ENCODE measurements at places on chromosomes 1 and 21.
A peak's percentile ranks its signal among the peaks of the same experiment; 100 is the strongest.

- DNase-seq = no peak
These were observed 19.9 kb downstream of the LCE3E start for GRCh38 chr1:152546704-152547103.

- DNase-seq = no peak
These were observed 102.3 kb downstream of the DTL start for GRCh38 chr1:212137854-212138253.

DNA sequence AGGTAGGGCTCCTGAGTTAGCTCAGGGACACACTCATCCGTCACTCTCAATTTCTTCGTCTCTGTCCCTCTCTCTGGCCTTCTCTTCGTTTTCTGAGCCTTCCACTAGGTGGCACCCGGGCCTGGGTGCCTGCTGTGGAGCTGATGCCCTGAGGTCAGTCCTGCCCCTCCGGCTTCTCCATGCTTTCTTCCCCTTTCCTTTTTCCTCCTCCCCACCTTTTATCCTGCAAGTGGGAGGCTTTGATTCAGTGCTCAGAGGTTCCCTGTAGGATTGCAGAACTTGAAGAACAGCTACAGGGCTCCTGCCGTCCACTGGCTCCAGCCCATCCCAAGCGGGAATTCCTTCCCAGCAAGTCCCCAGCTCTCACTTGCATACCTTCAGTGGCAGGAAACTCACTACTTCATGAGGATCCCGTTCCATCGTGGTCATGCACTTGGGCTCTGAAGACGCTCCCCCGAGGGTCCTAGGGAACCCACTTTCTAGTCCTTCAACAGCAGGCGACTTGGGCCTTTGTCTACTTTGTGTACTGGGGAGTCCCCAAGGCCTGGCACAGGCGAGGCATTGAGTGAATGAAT lies 45.6 kb downstream of the SRRM1 start:
- DNase-seq = peak; percentile 39

DNA sequence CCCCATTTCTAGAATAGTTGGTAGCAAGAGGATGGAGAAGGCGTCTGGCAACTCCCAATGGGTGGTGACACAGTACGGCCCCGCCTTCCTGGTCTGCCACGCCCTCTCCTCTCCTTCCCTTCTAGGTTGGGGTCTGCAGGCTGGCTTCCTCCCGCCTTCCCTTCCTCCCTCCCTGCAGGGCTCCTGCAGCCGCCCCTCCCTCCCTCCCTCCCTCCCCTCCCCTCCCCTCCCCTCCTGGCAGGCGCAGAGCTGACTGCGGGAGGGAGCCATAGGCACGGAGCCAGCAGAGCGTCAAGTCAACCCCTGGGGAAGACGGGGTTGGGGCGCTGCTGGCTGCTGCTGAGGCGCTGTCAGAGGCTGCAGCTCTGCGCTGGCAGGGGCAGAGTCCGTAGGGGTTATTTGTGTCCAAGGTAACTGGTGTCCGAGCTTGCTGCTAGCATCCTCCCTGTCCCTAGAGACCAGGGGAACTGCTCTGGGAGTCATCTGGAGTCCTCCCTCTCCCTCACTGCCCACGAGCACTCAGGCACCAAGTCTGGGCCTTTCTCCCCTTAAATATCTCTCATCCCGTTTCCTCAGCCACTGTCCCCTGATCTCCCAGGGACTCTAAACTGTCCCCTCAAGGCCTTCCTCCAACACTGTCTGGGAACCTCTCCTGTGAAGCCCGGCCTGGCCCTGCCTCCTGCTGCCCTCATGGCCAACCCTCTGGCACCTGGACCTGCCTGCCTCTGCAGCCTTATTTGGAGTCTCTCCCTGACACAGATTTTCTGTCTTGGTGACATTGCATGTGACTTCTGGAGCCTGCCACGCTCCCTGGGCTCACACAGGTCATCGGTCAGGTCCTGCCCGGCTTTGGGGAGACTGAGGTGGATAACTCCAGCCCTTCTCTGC lies 57.4 kb upstream of the ACOT11 start:
- no peak for DNase-seq

- peak; percentile 54 for DNase-seq
These were observed 18.6 kb downstream of the AZIN2 start for GRCh38 chr1:33099290-33100118.

DNA sequence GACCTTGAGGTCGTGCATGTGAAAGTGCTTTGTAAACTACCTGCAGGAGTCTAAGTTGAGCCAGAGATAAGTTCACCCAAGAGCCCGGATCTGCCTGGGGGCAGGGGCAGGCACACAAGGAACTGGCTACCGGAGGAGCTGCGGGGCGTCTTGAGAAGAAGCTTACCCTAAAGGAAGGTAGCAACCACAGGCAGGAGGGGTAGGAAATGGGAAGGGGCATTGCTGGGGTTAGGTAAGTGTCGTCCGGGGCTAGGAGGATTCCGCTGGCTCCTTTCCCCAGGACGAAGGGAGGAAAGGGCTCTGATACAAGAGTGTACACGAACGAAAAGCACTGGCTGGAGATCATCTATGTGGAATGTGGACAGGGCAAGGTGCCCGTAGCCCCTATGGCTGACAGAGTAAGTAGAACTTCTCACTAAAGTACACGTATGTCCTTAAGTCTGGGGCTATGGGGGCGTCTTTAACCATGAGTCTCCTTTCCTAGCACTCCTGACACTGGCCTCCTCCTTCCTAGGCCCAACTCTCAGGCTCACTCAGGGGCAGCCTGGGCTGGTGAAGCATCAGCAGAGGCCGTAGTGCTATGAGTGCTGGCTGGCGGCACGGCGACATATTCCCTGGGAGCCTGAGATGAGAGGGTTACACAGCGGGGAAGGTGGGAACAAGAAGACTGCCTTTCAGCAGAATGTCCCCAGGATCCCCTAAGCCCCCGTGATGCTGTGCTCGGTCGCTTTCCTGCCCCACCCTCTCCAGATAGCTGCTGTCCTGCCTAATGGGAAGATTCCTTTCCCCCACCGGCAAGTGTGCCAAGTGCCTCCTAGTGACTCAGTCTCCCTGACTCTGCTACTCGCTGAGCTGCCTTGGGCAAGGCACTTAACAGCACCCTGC lies 9.1 kb upstream of the GALNT2 start:
- DNase-seq = no peak

- no peak for DNase-seq
These were observed 264.5 kb downstream of the OLFM3 start for GRCh38 chr1:101732261-101732660.

DNA sequence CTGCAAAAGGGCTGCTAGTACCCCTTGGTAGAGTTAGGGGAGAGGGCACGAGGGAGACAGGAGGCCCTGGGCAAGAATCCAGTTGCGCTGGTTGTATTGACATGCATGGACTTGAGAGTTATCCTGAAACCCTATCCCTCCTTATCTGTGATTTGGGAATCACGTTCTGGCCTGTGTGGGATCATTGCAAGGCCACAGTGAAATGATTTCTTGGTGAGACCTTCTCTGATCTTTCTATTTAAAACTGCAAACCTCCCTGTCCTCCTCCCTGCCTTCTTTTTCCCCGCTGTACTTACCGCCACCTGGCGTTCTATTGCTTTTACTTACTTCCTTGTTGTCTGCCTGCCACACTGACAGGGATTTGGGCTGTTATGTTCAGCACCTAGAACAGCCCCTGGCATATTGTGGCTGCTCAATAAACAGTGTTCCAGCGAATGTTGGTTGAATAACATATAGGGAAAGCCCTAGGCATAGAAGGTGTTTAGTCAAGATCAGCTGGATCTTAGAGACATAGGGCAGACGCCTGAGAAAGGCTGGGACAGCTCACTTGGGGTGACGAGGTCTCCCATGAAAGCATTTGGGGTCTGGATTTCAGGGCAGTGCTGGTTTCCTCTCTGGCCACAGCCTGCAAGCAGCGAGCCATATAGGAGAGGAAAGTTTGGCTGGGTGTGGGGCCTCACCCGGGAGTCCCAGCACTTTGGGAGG lies 25.6 kb downstream of the ALPL start:
- no peak for DNase-seq

DNA sequence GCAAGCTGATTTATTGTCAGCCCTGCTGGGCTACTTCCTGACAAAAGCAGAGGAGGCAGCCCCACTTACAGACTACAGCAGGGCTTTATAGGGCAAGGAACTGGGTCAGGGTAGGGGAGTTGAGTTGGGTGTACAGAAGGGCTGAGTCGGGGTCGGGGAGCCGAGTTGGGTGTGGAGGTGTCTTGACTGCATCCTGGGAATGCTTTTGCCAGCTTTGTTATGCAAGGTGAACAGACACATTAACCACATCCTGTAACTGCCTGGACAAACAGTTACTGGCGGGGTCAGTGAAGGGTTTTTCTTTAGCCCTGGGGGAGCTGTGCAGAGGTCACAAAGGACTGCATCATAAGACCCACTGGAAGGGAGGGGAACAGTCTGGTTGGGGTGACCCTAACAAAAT lies 39.1 kb upstream of the GBP5 start:
- no peak for DNase-seq

DNA sequence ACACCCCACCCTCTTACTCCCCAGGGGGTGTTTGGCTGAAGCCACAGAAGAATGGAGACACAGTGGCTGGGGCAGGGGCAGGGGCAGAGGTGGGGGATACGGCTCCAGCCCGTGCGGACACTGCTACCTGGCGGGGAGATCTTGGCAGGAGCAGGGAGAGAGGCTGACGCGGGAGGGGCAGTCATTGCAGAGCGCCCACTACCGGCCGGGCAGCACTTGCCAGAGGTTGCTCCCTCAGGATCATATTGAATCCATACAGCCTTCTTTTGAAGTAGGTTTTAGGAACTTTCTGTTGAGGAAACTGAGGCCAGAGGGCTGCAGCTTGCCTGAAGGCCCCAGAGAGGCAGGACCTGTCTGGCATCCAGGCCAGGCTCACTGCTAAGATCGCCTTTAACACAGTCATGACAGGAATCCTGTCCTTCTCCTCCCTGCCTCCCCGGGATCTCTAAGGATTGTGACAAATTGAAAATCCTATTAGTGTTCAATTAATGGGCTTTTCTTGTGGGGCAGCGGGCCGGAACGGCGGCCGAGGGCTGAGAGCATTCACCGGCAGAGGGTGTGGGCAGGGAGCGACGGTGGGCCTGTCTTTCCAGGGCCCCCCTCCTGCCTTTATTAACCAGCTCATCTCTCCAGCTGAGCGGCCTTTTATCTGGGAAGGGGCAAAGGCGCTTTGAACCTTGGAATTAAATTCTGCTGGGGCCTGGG lies 65.5 kb upstream of the WNT4 start:
- no peak for DNase-seq

DNA sequence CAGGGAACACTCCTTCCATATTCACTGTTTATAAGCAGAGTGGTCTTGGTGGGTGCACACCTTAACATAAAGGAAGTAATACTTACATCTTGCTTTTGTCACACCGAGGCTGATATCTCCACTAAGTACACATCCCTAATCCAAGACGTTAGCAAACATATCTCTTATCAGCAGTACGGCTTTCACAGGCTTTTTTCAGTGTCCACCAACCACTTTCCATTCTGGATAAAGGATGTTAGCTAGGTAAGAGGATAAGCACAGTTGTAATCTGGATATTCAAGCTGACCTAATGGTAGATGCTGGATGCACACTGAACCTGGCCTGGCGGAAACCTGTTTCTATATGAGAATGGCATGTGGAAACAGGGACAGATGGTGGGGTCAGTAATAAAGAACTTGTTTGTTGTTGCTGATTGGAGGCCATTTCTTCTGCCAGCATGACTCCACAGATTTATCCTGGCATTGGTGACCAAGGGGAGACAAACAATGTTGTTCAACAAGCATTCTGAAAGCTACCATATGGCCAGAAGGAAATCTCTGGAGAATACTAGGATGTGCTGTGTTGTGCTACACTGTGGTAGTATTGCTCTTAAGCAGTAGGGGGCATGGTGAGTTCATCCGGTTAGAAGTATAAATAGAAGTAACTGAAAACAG lies 416.4 kb downstream of the PTBP2 start:
- no peak for DNase-seq

DNA sequence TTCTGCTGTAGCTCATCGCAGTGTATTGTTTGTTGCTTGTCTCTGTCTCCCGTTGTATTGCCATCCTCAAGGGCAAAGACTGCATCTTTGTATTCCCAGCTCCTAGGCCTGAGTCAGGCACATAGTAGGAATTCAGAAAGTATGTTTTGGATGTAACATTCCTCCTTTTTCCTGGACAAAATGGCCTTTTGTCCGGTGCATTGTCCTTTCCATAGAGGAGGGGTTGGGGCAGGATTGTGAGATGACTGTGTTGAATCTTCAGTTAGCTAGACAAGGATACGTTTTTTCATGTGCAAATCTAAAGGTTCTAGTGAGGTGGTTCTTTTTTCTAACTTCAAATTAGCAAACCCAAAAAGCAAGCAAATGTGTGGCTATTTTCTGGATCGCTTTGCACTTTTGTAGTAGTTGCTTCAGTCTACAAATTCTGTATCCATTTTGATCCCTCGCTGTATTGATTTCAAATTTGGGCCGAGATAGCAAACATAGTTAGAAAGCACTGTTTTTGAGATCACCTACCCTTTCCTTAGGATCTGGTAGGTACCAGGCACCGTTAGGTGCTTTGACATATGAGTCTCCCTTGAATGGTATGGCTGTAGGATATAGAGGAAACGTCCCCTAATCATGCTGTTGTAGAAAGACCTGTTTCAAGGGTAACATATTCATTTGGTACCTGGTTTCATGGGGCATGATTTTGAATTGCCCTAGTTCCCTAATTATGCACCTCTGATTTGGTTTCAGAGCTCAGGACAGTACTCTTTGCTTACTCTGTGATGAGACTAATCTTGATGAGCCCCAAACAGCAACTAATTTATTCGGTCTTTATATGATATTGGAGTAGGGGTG lies 1.2 kb downstream of the PPP1R8 start:
- DNase-seq = no peak

DNA sequence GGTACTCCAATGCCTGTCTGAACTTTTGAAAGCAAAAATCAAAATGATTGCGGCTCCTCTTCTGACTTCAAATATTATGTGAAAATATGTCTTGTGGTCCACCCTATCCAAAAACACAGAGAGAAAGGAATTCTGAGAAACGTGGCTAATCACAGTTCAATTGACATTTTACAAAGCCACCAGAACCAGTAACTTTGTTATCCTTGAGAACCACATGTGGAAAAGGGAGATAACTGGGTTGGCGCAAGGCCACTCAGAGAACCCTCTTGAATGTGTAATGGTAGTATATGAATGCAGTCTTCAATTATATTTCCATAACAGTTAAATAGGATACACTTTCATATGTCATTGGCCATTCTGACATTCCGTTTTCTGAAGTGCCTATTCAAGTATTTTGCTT lies 1030.0 kb upstream of the TMPRSS15 start:
- DNase-seq = no peak

- DNase-seq = no peak
These were observed 4.0 kb downstream of the USP24 start for GRCh38 chr1:55210990-55211801.

All from T-helper 9 cell (primary cell).